Progenitor cell of endocrine pancreas (in vitro differentiated cells): ENCODE measurements at places on chromosomes 5 and 9. TPM values are rescaled to one million over a fixed set of nuclear protein-coding genes. Genes with fewer than 3 reads are reported as not detected.

- no peak overlapping the region for H3K27ac ChIP-seq
- no peak for DNase-seq
- H3K4me3 ChIP-seq: no peak overlapping the region
- H3K36me3 ChIP-seq: no peaks in the 10 kb centered on the region
- H3K27me3 ChIP-seq: peaks cover 15% of the 10 kb centered on the region
Observed at GRCh38 chr5:4833104-4833738, 306.9 kb upstream of the ADAMTS16 start.

GRCh38 chr5:158174918-158175851 is 316.2 kb upstream of the CLINT1 start:
- DNase-seq: peak; percentile 68
- H3K27me3 ChIP-seq: peaks cover 33% of the 10 kb centered on the region
- H3K27ac ChIP-seq: peak overlapping the region; percentile 26
- no peak overlapping the region for H3K4me3 ChIP-seq
- no peaks in the 10 kb centered on the region for H3K36me3 ChIP-seq

GRCh38 chr9:107005201-107005600 is 142.2 kb downstream of the ZNF462 start:
- H3K36me3 ChIP-seq: peaks cover 53% of the 10 kb centered on the region
- no peaks in the 10 kb centered on the region for H3K27me3 ChIP-seq
- H3K4me1 ChIP-seq: peaks cover 2% of the 10 kb centered on the region
- H3K4me3 ChIP-seq: no peak overlapping the region
- H3K27ac ChIP-seq: no peak overlapping the region

- peaks cover 33% of the 10 kb centered on the region for H3K4me1 ChIP-seq
- H3K36me3 ChIP-seq: peaks cover 2% of the 10 kb centered on the region
- no peak for DNase-seq
Observed at GRCh38 chr5:78637468-78637867, 11.1 kb downstream of the LHFPL2 start.

DNA sequence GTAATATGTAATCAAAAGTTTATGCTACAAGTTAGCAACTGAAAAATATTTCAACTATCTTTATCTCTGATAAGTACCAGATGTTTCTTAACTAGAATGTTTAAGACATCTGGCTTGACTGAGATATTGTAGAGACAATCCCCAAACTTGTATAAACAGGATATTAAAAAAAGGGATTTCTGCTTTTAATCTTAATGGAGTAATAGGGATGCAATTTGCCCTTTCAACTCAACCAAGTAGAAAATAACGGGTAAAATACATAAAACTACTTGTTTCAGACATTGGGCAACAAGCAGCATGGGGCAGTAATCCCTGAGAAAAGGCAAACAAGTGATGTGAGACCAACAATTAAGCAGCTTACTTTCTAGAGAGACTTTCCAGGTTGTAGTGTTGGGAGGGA is 9.4 kb upstream of the ADAMTS12 start:
- no peak overlapping the region for H3K27ac ChIP-seq
- no peak for DNase-seq
- peaks cover 1% of the 10 kb centered on the region for H3K36me3 ChIP-seq
- H3K27me3 ChIP-seq: peaks cover 3% of the 10 kb centered on the region

DNA sequence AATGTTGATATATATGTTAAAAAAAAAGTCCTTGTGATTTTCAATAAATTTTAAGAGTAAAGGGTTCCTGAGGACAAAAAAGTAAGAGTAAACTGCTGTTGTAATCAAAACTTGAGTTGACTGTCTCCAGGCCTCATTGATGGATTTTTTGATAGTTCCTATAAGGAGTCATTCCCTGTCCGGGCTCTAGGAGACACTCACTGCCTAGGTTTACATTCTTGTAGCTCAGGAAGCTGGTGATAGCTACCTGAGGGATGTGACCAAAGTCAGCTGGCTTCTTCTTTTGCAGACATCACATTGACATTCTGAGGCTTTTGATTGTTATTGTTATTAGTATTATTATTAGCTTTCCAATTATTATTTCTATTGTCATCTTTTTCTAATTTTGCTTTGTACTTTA is 116.5 kb upstream of the FBXL7 start:
- no peaks in the 10 kb centered on the region for H3K4me1 ChIP-seq
- no peak overlapping the region for H3K27ac ChIP-seq
- H3K36me3 ChIP-seq: no peaks in the 10 kb centered on the region
- no peak for DNase-seq
- no peak overlapping the region for H3K4me3 ChIP-seq

GRCh38 chr5:152593388-152593787 is 188.3 kb upstream of the NMUR2 start:
- H3K4me1 ChIP-seq: peaks cover 3% of the 10 kb centered on the region
- no peaks in the 10 kb centered on the region for H3K36me3 ChIP-seq
- H3K27ac ChIP-seq: no peak overlapping the region
- no peak for DNase-seq
- no peak overlapping the region for H3K4me3 ChIP-seq

DNA sequence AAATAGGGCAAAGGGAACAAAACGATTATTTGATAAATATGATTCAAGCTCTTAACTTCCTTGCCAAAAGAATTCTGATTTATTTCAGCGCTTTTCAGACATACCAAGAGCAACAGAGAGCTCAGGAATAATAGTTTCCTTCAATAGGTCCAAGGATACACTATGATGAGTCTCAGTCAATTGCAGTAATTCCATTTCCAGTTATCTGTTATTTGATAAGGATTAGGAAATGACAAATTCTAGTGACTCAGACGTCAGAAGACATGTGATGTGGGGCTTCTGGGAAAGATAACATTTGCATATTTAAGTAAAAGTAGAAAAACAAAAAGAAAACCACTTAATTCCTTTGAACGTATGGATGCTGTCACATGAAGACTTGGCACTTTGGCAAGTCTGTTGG is 1250.8 kb upstream of the CDH18 start:
- H3K27me3 ChIP-seq: no peaks in the 10 kb centered on the region
- no peak overlapping the region for H3K27ac ChIP-seq
- no peaks in the 10 kb centered on the region for H3K36me3 ChIP-seq
- H3K4me1 ChIP-seq: peaks cover 2% of the 10 kb centered on the region
- DNase-seq: no peak

- no peak overlapping the region for H3K4me3 ChIP-seq
- H3K36me3 ChIP-seq: no peaks in the 10 kb centered on the region
- DNase-seq: no peak
- peaks cover 25% of the 10 kb centered on the region for H3K4me1 ChIP-seq
- no peak overlapping the region for H3K27ac ChIP-seq
- H3K27me3 ChIP-seq: peaks cover 3% of the 10 kb centered on the region
Observed at GRCh38 chr9:81841333-81841732, 86.9 kb upstream of the SPATA31D4 start.

GRCh38 chr9:134549336-134549735 is 92.3 kb upstream of the COL5A1 start:
- H3K4me1 ChIP-seq: peaks cover 2% of the 10 kb centered on the region
- peaks cover 15% of the 10 kb centered on the region for H3K27me3 ChIP-seq
- peaks cover 1% of the 10 kb centered on the region for H3K36me3 ChIP-seq
- H3K4me3 ChIP-seq: no peak overlapping the region
- H3K27ac ChIP-seq: no peak overlapping the region

GRCh38 chr9:111975709-111976108 is 79.1 kb downstream of the UGCG start:
- peaks cover 7% of the 10 kb centered on the region for H3K27me3 ChIP-seq
- H3K4me1 ChIP-seq: peaks cover 14% of the 10 kb centered on the region
- H3K36me3 ChIP-seq: no peaks in the 10 kb centered on the region
- H3K27ac ChIP-seq: no peak overlapping the region
- H3K4me3 ChIP-seq: no peak overlapping the region
- DNase-seq: no peak

GRCh38 chr5:176447591-176447977 is 601 bp upstream of the FAF2 start:
- peak overlapping the region; percentile 98 for H3K27ac ChIP-seq
- H3K36me3 ChIP-seq: peaks cover 1% of the 10 kb centered on the region

DNA sequence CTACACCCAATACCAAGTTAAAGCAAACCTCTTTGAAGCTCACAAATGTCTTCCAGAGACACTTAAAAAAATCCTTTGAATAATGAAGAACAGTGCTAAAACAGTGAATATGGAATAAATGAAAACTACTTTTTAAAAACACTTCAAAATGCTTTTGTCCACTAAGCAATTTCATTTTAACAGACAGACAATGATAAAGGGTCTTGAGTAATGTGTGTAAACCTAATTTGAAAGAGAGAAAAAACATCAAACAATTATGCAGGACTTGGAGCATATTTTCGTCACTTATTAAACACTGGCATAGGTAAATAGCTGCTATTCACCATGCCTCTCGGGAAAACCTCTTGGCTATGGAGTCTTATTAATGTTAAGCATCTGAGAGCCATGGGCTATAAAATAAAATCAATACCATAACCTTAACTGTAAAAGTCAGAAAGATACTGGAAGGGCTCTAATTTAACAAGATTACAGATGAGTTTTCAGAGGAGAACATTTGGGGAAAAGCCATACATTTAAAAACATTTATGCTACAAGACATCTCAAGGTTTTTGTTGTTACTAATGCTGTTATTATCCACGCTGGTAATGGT is 177.8 kb downstream of the NFIB start:
- H3K36me3 ChIP-seq: no peaks in the 10 kb centered on the region
- peaks cover 9% of the 10 kb centered on the region for H3K4me1 ChIP-seq
- DNase-seq: no peak
- no peak overlapping the region for H3K27ac ChIP-seq
- no peaks in the 10 kb centered on the region for H3K27me3 ChIP-seq

DNA sequence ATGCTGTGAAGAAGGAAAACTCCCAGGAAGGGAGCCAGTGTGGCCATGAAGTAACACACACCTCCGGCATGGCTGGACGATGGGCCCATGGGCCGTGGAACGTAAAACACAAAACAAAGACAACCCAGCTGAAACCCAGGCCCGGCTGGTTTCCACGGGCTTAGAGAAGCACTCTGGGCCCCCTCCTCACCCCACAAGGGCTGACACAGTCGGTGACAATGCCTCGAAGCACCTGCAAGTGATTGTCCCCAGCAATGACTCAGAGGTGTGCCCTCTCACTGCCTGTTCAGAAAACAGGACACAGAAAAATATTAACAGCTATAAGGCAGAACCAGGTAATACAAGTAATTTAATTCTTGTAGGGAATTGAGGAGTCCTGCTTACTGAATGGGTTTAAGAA is 135.3 kb downstream of the ROR2 start:
- peak overlapping the region; percentile 23 for H3K27ac ChIP-seq
- DNase-seq: no peak
- no peak overlapping the region for H3K4me3 ChIP-seq
- H3K27me3 ChIP-seq: no peaks in the 10 kb centered on the region
- peaks cover 53% of the 10 kb centered on the region for H3K4me1 ChIP-seq
- no peaks in the 10 kb centered on the region for H3K36me3 ChIP-seq

DNA sequence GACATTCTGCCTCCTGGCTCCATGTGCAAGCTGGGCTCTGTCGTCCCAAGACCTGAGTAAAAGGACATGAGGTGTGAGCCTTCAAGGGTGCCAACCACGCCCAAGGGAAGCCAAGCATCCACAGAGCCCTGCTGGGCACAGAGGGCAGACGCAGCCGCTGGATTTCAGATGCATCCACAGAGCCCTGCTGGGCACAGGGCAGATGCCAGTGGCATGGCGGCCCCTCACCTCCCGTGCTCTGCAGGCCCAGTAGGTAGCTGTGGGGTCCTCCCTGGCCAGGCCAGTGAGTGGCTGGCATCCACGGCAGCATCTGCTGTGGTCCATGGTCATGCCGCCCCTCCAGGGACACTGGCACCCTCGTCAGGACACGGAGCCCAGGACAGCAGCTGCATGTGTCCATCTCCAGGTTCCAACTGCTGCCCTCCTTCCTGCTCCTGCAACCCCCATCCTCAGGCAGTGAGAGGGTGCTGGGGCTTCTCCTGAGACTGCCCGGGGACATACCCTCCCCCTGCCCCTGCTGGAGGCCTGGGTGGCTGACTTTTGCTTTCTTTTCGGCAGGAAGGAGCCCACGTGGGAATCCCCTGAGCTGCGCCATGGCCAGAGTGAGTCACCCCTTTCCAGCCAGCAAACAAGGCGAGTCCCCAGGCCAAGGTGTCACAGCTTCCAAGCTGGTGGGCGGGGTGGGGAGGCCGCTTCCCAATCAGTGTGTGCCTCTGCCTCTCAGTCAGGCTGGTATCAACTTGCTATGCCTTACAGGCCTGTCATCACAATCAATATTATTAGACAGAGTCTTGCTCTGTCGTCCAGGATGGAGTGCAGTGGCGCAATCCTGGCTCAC is 4.0 kb upstream of the TRAF2 start:
- H3K27ac ChIP-seq: no peak overlapping the region
- no peaks in the 10 kb centered on the region for H3K36me3 ChIP-seq
- no peak for DNase-seq
- H3K4me3 ChIP-seq: no peak overlapping the region
- H3K27me3 ChIP-seq: peaks cover 4% of the 10 kb centered on the region
- peaks cover 4% of the 10 kb centered on the region for H3K4me1 ChIP-seq

GRCh38 chr9:7377489-7377888 is 422.1 kb downstream of the DMAC1 start:
- no peak for DNase-seq
- H3K36me3 ChIP-seq: peaks cover 2% of the 10 kb centered on the region
- peaks cover 10% of the 10 kb centered on the region for H3K4me1 ChIP-seq

- no peak overlapping the region for H3K27ac ChIP-seq
- H3K36me3 ChIP-seq: no peaks in the 10 kb centered on the region
- H3K27me3 ChIP-seq: peaks cover 8% of the 10 kb centered on the region
- H3K4me1 ChIP-seq: no peaks in the 10 kb centered on the region
Observed at GRCh38 chr5:73975845-73976244, 349.8 kb downstream of the ARHGEF28 start.

DNA sequence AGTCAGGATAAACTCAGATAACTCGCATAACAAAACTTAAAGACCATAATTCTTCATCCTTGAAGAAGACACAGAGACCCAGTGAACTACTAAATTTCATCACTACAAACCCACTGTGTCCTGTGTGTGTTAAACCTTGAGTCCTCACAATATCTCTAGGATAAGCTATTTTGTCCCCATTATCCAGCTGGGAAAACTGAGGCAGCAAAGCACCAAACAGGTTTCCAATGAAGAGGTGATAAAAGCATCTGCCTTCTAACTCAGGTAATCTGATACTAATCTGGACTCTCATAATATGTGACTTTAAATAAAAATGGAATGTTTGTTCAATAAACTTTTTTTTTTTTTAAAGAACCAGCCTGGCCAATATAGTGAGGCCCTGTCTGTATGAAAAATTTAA is 62.7 kb upstream of the PPP2CA start:
- H3K36me3 ChIP-seq: peaks cover 7% of the 10 kb centered on the region
- DNase-seq: no peak
- H3K4me1 ChIP-seq: no peaks in the 10 kb centered on the region
- no peak overlapping the region for H3K27ac ChIP-seq
- H3K4me3 ChIP-seq: no peak overlapping the region
- no peaks in the 10 kb centered on the region for H3K27me3 ChIP-seq

TAF11L5 gene
- total RNA-seq: not detected in 2 replicates

PCDHB15 gene
- 8.3 and 9.5 TPM in 2 replicates for total RNA-seq

IL13 gene
- total RNA-seq: not detected in 2 replicates

ACTL7A gene
- not detected in 2 replicates for total RNA-seq

NTNG2 gene
- 2.4 TPM in 2 replicates for total RNA-seq

OR1J2 gene
- total RNA-seq: not detected in 2 replicates

HNRNPH1 gene
- total RNA-seq: 1,377 and 1,392 TPM in 2 replicates

GMCL2 gene
- not detected in 2 replicates for total RNA-seq

CDH9 gene
- not detected in 2 replicates for total RNA-seq
